ENCODE measurements at places on chromosomes 1 and 21. TPM values are rescaled to one million over a fixed set of nuclear protein-coding genes. Genes with fewer than 3 reads are reported as not detected.

DNA sequence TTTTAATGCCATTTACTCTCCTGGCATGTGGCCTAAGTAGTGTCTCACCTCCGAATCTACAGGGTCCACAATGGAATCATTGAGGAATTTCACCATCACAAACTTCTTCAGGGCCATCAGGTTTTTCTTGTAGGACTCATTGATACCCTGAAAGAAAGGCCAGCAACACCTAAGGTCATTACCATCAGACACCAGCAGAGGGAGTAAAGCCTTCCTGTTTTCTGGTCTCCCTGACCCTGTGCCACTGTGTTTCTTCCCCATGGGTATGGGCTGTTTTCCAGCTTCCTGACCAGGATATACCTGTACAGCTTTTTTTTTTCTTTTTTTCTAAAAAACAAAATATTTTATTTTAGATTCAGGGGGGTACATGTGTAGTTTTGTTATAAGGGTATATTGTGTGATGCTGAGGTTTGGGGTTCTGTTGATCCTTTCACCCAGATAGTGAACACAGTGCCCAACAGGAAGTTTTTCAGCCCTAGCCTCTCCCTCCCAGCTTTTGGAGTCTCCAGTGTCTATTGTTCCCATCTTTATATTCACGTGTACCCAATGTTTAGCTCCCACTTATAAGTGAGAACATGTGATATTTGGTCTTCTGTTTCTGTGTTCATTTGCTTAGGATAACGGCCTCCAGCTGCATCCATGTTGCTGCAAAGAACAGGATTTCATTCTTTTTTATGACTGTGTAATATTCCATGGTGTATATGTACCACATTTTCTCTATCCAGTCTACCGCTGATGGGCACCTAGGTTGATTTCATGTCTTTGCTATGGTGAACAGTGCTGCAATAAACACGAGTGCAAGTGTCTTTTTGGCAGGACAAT is 18.3 kb downstream of the PPT1 start:
- DNase-seq: peak; percentile 54

ZBTB7B gene
- 30.6 TPM for total RNA-seq

CRYAA gene
- total RNA-seq: not detected

DNA sequence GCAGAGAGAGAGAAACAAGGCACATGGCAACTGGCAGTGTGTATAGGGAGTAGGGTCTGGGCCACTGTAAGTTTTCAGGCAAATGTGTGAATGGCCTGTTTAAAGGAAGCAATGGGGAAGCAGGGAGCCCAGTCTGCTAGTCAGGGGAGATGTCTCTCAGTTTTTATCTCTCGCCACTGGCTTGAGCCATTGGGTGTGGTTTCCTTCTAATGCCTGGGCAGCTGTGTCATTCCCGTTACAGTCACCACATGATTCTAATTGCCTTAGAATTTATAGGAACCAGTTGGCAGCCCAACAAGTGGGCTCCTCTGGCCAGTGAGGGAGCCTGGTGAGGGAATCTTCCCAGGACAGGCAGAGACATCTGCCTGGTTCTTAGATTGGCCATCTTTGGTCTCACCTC is 182.4 kb downstream of the DISC1 start:
- no peak for DNase-seq

DNA sequence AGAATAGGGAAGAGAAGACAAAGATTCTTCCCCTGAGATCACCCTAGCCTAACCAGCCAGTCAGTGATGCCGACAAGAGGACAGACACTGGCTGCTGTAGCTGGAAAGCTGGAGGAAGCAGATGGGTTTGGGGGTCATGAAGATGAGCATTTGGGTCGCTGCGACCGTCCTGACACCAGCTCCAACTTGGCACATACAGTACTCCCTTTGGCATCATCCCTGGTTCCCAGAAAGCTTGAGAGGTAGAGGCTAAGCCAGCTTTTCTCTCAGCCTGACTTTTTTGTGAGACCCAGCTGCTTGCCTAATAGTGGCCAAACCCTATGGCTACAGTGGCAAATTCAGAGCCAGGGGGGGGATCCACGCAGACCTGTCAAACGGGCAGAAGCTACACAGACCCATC is 43.0 kb upstream of the IKBKE start:
- DNase-seq: peak; percentile 93

DNA sequence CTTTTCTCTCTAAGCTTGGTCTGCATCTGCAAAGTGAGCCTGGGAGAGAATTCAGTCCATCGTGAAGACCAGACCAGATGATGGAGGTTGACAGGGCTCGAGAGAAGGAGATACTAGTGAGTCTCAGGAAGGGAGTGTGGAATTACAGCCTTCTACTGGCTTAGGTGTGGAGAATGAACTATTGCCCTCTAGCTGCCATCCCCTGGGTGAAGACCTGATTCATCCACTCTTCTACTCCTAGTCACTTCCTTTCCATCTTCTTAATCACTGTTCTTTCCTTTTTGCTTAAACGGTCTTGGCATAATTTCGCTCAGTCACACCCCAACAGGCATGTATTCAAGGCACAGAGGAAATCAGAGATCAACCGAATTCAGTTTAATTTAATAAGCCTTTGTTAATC is 34.0 kb upstream of the HSD17B7 start:
- no peak for DNase-seq

DNA sequence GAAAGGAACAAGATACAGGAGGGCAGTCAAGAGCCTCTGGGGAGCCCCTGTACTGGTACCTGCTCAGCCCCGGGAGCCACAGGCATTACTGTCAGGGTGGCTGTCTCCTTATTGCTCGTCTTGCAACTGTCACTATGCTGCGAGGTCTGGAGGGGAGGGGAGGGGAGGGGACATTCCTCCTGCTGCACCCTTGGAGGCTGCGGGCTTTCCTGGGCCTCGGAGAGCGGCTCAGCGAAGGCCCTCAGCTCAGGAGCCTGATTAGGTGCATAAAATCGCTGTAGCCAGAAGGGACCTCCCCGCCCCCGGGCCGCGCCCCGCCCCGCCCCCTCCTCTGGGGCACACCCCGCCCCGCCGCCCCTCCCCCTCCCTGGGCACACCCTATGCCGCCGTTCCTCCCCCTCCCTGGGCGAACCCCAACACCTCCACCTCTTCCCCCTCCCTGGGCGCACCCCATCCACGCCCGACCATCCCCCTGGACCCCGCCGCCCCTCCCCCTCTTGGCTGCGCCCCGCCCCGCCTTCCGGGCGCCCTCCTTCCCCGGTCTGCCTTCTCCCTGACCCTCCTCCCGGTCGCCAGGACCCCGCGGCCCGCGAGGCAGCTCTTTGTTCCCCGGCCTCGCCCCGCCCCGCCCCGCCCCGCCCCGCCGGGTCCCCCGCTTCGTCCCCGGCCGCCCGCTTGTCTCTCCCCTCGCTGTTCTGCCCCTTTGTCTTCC is 35.5 kb downstream of the CACHD1 start:
- no peak for DNase-seq

- no peak for DNase-seq
Measured at GRCh38 chr1:1422465-1423244, 1.6 kb upstream of the ANKRD65 start.

GRCh38 chr1:83704350-83704749 is 294.6 kb downstream of the TTLL7 start:
- no peak for DNase-seq

TMEM39B gene
- total RNA-seq: 19.0 TPM

- no peak for DNase-seq
Measured at GRCh38 chr1:119336848-119337247, 31.7 kb upstream of the HAO2 start.

KLF17 gene
- not detected for total RNA-seq

C1orf167 gene
- total RNA-seq: not detected

- peak; percentile 68 for DNase-seq
Measured at GRCh38 chr1:170732252-170732588, 68.3 kb downstream of the PRRX1 start.

GRCh38 chr1:70434253-70434859 is 23.3 kb downstream of the CTH start:
- DNase-seq: no peak

PLPPR4 gene
- 47.3 TPM for total RNA-seq

IFI6 gene
- total RNA-seq: 48.2 TPM

SLC9C2 gene
- not detected for total RNA-seq

- peak; percentile 10 for DNase-seq
Measured at GRCh38 chr1:51569284-51570062, 47.4 kb upstream of the OSBPL9 start.

MEGF6 gene
- total RNA-seq: 8.1 TPM

SASS6 gene
- total RNA-seq: 10.7 TPM

- no peak for DNase-seq
Measured at GRCh38 chr1:205376739-205377138, 20.0 kb upstream of the KLHDC8A start.

GRCh38 chr1:94611681-94612475 is 70.3 kb upstream of the F3 start:
- DNase-seq: no peak

- no peak for DNase-seq
Measured at GRCh38 chr1:9169601-9170137, 40.8 kb upstream of the GPR157 start.

GRCh38 chr1:15106608-15107007 is 46.9 kb upstream of the TMEM51 start:
- DNase-seq: no peak

GRCh38 chr1:161161652-161162051 is 2.4 kb downstream of the USP21 start:
- DNase-seq: no peak

SPRR2E gene
- total RNA-seq: not detected

VSIG8 gene
- not detected for total RNA-seq

ROR1 gene
- total RNA-seq: not detected

PITHD1 gene
- total RNA-seq: 83.1 TPM

DNA sequence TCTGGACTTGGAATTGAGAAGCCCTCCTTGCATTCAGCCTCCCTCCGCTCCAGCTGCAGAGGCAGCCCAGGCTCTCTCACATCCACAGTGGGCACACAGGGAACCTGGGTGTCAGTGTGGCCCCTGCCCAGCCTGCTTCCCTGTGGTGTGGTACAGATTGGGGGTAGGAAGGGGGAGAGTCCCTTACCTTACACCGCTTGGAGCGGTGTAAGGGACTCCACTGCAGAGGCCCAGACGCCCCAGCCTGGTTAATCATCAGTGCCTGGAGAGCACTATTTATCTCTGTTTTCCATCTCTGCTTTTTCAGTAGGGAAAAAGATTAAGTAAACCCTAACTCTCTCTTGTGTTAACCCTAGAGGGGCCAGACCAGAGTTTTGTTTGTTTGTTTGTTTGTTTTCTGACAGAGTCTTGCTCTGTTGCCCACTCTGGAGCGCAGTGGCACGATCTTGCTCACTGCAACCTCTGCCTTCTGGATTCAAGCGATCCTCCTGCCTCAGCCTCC is 803 bp upstream of the RHBG start:
- DNase-seq: no peak

DNA sequence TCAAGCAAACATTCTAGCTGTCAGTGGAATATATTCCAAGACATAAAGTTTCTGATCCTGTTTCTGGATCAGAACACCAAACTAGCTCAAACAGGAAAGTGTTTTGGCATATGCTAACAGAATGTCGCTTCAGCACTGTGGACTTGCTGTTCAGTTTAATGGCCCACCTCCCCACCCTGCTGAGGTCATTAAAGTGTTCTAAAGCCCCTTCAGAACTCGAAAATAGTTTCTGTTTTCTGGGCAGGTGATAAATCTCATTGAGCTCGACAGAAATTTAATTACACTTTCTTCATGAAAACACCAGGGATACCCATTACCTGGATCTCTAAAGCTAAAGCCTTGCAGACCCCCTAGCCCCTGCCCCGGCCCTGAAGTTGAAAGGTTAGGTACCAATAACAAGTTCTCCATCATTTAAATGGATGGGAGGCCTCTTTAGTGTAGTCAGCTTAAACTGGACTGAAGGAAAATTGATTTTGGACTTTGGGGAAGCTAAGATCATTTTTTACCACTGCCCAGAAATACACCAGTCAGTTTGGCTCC is 3.9 kb upstream of the C1orf105 start:
- peak; percentile 65 for DNase-seq

CYP4A11 gene
- not detected for total RNA-seq

ORC1 gene
- total RNA-seq: 23.9 TPM

DNA sequence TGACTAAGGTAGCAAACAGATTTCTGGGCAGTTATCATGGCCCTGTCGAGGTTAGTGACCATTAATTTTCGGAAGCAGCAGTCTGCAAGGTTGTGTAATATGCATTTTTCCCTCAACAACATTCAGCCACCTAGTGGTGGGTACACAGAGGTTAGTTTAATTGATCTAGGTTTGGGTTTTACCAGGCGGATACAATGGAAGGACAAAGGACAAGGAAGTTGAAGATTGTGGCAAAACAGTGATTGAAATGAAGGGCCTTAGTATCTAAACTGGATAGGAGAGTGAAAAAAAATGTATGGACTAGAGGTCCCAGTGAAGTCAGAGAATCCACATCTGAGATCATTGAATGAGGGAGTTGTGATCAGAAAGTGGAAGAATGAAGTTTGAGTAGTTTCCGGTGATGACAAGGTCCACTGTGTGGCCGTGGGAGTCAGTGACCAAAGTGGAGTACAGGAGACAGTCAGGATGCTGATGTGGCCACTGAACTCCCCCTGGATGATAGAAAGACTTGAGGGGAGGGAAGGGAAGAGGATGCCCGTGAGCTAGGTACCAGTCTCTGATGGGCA is 2.8 kb downstream of the ARMH1 start:
- DNase-seq: peak; percentile 12

- DNase-seq: no peak
Measured at GRCh38 chr1:91774520-91775203, 111.3 kb downstream of the TGFBR3 start.

- peak; percentile 3 for DNase-seq
Measured at GRCh38 chr1:17319561-17320350, 11.8 kb downstream of the PADI4 start.

DNA sequence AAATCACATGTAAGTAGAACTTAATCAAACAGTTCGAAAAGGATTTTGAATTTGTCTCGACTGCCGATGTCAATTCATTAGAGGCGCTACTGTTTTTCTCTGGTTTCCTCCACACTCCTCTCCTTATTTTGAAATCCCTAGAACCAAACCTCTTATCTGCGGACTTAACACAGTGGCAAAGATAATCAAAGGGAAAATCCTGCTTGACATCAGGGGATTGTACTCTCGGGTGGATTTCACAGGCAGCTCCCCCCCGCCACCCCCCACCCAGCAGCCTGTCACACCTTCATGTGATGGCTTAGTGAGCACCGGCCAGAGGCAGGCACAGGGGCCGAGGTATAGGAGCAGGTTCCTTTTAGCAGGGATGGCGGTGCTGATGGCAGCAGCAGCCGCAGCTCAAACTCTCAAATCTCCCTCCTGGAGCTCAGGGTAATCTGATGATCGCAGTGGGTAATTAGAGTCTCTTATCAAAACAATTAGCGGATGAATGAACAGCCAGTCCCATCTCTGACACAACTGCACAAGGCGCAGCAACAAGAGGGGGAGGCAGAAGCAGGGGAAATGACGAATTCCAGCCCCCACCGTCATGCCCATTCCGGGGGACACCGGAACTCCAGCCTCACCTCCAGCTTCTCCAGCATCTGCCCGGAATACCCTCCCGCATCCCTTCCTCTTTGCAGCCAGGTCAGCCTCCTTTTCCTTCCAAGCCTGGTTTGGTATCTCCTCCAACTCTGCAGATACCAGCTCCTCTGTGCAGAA is 80.3 kb downstream of the SSBP3 start:
- no peak for DNase-seq

DCST2 gene
- total RNA-seq: 0.31 TPM

Measured in G401 (cell line).